Renal cortical epithelial cell (primary cell): ENCODE measurements at places on chromosomes 1 and 21. TPM values are rescaled to one million over a fixed set of nuclear protein-coding genes. Genes with fewer than 3 reads are reported as not detected.

GBP7 gene
- total RNA-seq = not detected in 2 replicates

EPHB2 gene
- 136 and 159 TPM in 2 replicates for total RNA-seq

SPATA1 gene
- total RNA-seq = 1.3 TPM in 1 of 2 replicates, not detected in the other

GBP5 gene
- 0.05 and 0.17 TPM in 2 replicates for total RNA-seq

OBSCN gene
- 4.0 and 74.1 TPM in 2 replicates for total RNA-seq

IL6R gene
- total RNA-seq = 13.9 and 14.6 TPM in 2 replicates

AUNIP gene
- total RNA-seq = 0.89 and 5.7 TPM in 2 replicates

OR2T29 gene
- 0.10 TPM in 1 of 2 replicates, not detected in the other for total RNA-seq

FMO4 gene
- 3.5 and 6.0 TPM in 2 replicates for total RNA-seq

UTS2 gene
- not detected in 2 replicates for total RNA-seq

TSTD1 gene
- total RNA-seq = 45.1 and 106 TPM in 2 replicates

TFF1 gene
- total RNA-seq = not detected in 2 replicates
